Stimulated activated CD8-positive, alpha-beta memory T cell treated with anti-CD3 and anti-CD28 coated beads, Interleukin-4, amount 100 ng/mL, for 4 hours (primary cell): ENCODE measurements at places on chromosomes 6 and 20.

GRCh38 chr6:57262488-57262887 lies 40.4 kb upstream of the RAB23 start:
- no peak for DNase-seq

- DNase-seq = no peak
These were observed 32.3 kb downstream of the NCR2 start for GRCh38 chr6:41367700-41368099.

DNA sequence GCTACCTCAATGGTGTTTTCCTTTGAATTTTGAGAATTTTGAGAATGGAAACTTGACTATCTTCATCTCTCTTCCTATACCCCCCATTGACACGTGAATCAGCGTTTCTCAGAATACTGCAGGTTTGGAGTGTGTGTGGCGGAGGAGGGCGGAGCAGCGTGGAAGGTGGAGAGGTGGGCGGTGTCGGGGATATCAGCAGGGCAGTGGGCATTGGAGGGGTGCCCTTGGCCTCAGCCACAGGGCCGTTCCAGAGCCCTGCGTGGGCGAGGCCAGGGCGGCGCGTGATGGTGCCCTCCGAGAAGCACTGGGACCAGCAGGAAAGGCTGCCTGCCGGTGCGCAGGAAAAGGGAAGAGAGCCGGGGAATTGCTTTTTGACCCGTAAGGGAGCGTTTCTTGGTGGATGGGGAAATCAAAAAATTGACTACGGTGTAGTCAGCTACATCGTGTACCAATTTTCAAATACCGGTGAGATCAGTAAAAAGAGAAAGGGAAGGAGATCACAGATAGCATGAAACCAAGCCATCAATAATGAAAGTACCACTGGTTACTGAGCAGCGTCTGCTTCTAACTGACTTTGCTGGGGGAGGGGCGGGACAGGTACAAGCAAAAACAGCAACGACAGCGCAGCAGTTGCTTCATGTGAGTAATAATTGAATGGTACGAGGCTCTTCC lies 82.7 kb upstream of the DUSP22 start:
- DNase-seq = no peak

GRCh38 chr6:1949538-1949937 lies 295.9 kb downstream of the GMDS start:
- no peak for DNase-seq

GRCh38 chr20:63345328-63346100 lies 15.6 kb downstream of the CHRNA4 start:
- no peak for DNase-seq

DNA sequence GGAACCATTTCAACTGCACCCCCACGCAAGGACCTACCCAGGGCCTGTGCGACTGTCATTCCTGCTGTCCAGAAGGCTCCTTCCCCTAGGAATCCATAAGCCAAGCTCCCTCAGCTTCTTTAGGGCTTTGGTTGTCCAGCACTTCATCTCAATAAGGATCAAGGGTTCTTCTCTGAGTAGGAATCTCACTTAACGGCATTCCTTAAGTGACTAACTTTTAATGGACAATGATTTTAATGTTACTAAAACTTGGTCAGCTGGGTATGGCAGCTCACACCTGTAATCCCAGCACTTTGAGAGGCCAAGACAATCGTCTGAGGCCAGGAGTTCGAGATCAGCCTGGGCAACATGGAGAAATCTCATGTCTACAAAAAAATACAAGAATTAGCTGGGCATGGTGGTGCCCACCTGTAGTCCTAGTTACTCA lies 13.4 kb downstream of the UBE2V1 start:
- no peak for DNase-seq
